8988T (cell line): ENCODE measurements at places on chromosomes 11 and 22.

DNA sequence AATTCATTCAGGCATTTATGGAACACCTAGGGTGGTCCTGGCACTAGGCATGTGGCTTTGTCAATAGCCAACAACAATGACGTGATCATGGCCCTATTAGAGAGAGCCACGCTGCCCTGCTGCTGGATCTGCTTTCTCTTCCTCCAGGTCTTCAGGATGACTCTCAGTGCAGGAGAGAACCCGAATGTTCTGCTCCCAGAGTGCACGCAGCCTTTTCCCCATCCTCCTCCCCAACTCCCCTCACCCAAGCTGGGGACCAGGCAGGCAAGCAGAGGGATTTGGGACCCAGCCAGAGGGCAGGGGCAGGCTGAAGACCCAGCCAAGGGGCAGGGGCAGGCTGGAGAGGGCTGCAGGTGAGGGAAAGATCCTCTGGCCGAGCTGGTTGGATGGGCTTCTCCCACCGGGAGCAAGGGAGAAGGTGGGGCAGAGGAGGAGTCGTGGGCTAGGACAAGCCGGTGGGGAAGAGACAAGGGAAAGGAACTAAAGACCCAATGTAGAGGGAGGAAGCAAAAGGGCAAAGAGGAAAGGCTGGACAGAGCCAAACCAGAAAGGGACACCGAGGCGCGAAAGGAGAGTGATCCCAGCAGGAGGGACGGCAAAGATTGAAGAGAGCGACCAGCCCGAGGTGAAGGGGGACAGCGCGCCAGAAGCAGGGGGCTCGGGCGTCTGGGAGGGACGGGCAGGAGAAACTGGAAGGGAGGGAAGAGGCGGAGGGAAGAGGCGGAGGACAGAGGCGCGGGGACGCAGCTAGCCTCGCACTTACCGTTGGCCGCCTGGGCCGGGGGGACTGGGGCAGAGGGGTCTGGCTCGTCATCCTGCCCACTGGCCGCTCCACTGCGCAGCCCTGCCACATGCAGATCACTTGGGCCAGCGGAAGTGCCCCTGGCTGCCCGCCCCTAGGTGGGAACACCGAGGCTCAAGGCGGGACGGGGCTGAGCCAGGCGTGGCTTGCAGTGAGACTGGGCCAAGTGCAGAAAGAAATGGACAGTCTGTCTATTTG is at the start of gene KCTD14:
TSS of gene KCTD14 (minus strand) at position 880 of the 1,000 bp plus-strand sequence. CDS start at position 853, 27 bp downstream.
- peak; percentile 89 for DNase-seq

- no peak for DNase-seq
Observed at GRCh38 chr11:19027829-19028595, 32.5 kb downstream of the MRGPRX2 start.

DNA sequence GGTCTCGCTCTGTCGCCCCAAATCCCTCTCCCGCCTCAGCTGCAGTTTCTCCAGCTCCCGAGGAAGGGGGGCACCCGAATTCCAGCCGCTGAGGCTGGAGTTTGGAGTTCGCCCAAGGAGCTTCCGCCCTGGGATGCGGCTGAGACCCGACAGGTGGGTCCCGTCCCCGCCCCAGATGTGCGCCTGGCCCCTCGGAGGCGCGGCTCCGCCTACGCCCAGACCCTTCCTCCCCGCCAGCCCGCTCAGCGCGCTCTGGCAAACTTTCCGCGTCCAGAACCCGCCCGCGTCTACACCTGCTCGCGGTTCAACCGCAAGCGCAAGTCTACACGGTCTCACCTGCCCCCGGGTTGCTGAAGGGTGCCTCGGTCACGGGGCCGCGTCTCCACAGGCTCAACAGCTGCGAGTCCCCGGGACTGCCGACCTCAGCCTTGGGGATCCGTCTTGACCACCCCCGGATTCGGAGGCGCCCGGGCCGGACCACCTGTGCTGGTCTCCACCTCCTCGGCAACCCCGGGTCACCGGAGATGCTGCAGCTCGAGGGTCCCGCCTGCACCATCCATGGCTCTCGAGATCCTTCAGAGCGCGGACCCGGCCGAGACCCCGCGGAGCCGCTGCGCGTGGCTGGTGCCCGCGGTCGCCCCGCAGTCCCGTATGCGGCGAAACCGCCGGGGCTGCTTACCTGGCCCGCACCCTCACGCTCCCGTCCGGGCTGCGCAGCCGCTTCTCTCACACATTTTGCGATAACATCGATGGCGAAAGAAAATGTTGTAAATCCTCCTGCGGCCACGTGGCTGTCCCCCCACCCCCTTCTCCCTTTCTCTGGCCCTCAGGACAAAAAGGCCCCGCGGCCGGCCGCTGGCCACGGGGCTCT is 63.6 kb downstream of the NFAM1 start:
- DNase-seq = no peak

GRCh38 chr22:48498526-48499331 is 1328.9 kb downstream of the BRD1 start:
- no peak for DNase-seq

DNA sequence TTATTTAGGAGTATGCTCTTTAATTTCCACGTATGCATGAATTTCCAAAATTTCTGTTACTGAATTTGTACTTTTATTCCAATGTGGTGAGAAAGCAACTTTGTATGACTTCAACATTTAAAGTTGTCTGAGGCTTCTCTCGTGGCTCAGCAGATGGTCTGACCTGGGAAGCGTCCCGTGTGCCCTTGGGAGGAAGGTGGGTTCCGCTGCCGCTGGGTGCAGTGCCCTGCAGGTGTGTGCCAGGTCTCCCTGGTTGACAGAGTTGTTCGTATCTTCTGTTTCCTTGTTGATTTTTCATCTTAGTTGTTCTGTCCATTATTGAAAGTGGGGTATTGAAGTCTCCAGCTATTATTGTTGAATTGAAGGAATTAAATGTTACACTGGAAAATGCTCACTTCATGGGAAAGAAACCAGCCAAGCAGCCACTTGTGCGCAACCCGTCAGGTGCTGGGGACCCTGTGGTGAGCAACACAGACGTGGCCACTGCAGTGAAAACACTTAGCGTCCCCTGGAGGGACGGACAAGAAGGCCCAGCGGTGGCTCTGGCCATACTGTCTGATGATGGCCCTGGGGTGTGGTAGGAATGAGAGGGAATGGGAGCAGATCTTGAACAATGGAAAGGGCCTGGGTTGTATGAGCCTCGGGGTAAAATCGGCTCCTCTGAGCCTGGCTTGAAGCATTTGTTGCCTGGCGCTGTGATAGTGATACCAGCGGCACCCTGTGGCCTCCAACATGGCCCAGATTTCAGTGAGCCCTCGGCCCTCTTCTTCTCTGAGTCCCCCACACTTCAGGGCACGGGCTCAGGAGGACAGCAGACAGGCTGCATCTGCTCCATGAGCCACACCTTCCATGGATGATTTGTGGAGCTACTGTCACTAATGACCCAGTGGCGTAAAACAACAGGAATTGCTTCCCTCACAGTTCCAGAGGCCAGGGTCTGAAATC is 31.5 kb upstream of the KRTAP5-7 start:
- DNase-seq = no peak

DNA sequence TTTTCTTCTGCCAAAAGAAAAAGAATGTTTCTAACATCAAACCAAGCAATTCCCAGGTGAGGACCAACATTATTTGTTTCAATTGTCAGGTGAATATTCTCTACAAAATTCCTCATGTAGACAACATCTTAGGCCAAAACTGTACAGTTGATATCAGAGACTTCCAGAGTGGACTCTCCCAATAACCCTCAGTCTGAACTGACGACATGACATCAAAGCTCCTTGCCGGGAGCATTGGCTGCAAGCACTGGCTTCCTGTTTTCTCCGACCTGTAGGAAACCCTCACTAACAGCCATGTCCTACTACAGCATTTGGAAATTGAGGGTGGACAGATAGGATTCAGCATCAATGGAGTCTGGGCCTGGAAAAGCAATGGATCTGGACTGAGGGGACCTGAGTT is 30.5 kb upstream of the MRGPRX1 start:
- DNase-seq = no peak
